Midbrain (tissue), 1 donor: ENCODE measurements at places on chromosomes 12 and 14.

DNA sequence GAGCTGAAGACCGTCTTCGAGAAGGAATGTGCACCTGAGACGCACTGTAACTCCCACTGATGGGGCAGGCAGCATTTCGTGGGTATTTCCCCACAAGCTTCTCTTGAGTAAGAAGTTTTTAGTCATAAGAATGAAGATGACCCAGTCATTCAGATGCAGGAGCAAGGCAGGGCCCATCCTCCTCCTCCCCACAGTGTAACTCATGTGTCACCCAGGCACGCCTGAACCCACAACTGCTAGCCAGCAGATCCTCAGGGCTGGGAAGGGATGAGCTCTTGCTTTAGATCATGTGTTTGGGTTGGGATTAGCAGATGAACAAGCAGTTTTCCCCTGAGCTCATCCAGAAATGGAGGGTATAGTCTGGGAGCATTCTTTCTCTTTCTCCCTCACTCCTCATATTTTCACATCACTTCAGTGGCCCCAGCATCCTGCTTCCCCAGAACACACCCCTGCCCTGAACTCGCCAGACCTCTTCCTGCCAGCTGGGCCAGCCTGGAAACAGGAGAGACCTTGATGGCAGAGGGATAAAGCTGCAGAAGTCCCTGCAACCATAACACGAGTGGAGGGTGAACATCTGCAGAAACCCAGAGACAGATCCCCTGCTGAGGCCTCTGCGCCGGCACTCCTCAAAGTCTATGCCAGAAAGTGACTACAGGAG is 73.3 kb downstream of the B4GALNT3 start:
- DNase-seq: no peak

- no peak for DNase-seq
Observed at GRCh38 chr12:24066865-24067264, 117.4 kb upstream of the SOX5 start.

GRCh38 chr12:115990241-115990640 is 287.3 kb downstream of the MED13L start:
- no peak for DNase-seq

DNA sequence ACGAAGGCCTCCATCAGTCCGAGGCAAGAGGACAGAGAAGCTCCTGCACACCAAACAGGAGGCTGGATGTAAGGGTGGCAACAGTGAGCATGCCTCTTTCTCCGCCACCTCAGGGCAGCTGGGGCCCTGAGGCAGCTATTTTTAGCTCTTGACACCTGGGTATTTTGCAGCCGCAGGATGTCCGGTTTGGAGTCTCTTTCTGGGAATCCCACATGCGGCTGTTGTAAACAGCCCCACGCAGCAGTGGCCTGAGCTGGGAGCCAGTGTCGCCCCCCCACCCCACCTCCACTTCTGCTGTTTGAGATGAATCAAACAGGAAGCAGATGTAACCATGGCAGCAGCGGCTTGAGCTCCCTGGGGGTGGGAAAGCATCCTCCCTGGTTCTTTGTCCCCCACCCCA is 11.7 kb downstream of the HDAC7 start:
- DNase-seq: no peak

DNA sequence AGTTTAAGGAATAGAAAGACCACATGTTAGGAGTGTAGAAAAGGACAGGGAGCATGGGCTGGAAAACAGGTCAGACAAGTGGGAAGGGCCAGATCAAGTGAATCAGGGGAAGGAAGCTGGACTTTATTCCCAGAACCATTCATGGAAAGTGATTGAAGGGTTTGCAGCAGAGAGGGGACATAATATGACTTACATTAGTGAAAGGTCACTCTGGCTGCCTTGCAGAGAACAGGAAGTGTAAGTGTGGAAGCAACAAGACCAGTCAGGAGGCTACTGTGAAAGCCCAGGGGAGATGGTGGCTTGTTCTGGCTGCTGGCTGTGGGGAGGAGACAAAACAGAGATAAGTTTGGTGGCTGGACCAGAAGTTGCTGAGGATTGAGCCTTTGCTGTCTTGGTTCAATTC is 69.1 kb downstream of the VCPKMT start:
- DNase-seq: no peak

DNA sequence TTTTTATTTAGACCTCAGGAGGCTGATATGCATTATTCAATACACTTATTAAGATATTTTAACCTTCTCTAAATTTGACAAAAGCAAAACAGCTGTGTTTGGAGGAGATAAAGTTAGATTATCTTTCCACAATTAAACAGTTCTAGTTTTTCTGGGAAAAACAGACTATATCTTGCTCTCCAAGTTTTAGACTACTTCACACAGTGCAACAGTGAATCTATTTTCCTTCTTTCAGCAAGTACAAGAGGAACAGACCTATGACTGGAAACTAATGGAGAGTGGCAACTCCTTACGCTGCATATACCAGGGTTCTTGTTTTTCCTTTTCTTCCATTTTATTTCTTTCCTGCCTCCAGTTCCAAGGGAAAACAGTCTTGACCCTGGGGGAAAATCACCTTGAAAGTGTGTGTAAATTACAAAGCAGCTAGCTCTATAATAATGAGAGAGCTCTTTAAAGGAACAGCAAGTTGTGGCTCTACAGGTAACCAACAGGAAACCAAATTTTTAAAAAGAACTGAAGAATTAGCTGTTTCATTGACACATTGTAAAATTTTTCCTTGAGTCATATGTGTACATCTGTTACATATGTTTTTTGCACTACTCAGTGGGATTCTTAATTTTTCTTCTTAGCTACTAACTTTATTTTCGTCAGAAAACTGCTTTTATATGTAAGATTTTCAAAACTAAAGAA is 27.4 kb downstream of the DNM1L start:
- no peak for DNase-seq

- no peak for DNase-seq
Observed at GRCh38 chr12:55733021-55733555, 4.3 kb upstream of the CD63 start.

- peak; percentile 4 for DNase-seq
Observed at GRCh38 chr14:64800000-64800399, 79.7 kb downstream of the SPTB start.

DNA sequence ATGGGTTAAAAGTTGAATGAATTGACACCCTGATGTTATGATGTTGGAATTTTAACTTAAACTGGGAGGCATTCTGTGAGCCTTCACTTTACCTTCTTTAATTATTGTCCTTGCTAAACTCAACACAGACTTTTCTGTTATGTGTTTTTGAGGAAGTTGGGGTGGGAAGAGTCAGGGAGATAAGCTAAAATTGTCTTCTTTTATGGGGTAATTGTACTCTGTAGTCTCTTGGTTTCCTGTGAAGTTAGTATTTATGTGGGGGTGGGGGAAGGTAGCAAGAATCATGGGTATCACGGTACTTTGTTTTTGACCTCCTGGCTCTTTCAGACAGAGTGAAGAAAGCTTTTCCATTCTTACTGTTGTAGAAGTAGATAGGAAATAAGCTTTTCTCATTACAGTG is 32.9 kb downstream of the RAB21 start:
- no peak for DNase-seq

DNA sequence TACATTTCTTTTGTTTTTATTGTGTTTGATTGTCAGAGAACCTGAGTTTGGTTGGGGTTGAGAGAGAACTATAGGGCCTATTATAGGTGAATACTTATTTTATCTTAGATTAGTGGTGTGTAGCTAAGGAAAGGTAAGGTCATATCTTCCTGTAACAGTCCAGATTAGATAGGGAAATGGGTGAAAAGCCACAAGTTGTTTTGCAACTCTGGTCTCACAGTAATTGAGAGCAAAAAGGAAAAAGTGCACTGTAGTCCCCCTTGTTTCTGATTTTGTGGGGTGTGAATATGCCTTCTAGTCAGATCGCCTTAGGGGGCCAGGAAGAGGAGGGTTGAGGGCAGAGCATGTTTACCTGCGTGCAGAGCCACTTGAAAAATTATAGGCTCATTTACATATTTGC is 8.9 kb downstream of the MSRB3 start:
- DNase-seq: no peak

DNA sequence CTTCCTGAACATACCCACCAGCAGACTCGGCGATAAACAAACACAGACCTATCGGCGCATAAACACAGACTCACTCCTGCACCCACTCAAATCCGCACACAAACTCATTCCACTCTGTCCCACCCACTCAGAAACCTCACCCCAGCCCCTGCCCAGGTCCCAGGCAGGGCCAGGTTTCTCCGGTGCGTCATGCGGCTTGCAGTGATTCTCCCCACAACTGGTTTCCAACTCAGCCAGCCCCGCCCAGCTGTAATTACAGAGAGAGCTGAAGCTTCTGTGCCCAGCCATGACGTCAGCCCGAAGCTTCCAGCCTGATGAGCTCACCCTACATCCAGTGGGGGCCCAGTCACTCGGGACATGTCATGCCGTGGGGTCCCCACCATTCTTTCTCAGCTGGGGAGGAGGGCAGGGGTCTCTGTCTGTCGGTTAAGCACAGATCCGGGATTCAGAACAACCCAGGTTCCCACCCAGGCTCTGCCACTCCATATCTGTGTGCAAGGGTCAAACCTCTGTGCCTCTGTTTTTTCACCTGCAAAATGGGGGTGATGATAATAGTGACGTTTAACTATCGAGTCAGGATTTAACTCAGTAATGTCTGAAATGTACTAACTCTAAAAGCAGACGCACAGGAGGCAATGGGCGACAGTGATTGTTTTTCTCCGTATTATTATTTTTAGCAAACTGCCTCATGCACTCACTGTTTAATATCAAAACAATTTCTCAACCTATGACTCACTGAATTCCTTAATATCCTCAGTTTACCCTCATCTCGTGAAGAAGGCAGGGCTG is 2.3 kb upstream of the HSPB8 start:
- DNase-seq: no peak

GRCh38 chr14:100988011-100988410 is 84.5 kb upstream of the RTL1 start:
- no peak for DNase-seq

DNA sequence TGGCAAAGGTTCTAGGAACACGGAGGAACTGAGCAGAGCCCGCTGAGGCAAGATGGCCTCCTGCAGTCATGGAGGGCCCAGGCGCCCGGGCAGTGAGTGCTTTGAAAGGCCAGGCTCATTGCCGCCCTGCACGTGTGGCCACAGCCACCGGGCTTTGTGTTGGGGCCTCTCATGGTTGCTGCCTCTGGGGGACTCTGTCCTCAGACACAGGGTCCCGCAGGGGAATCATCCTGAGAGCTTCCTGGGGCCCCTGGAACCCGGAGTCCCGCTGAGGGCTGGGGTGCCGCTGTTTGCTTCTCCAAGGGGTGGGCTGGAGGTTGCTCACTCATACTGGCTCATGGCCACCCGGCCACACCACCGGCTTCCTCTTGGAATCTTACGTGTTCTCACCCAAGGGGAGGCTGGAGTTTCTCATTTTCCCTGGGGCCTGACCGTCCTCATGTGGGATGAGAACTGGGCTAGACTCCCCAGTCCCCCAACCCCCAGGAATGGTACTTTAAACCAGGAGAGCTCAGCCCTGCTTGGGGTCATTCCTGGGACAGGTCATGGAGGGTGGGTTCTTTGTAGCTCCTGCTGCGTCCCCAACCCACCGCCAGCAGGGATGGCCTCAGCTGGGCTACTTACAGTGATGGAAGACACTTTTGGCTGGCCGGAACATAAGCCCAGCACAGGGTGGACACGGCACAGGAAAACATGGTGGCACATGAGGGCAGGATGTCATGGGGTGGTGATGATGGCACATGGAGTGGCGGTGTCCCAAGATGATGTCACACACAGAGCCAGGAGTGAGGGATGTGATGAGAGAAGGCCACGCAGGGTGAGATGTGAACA is 21.1 kb upstream of the LRTM2 start:
- DNase-seq: no peak

DNA sequence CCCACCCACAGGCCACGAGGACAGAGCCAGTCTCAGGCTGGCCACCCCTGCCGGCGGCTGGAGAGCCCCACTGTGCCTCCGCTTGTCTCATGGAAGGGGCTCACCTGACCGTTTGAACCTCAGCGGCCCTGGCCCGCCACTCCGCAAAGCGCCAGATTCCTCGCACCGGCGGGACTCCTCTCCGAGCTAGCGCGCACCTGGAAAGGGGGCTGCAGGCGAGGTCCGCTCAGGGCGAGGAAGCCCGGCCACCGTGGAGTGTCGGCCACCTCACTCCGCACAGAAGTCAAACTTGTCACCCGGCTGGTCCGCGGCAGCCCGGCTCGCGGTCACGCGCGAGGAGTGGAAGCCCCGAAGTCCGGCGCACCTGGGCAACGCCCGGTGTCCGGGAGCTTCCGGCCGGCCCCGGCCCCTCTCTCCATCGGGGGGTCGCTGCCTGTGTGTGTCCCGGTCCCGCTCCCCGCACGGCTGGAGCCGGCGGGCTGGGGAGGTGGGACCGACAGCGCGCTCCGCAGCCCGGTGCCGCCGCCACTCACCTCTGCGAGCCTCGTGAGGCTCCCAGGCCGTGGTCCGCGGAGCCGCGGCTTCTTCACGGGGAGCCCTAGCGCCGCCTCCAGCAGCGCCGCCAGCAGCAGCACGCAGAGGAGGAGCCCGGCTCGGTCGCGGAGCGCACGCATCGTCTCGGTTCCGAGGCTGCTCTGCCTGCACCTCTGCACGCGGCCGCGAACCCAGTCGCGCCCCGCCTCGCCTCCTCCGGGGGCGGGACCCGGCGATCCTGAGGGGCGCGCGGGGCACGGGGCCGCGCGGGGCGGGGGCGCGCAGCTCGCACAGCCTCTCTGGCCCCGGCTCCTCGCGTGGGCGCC is at the start of gene ISM2:
Gene ISM2 (minus strand): TSS at position 697 of the 860 bp plus-strand sequence. CDS start 23 bp downstream, at position 674.
- no peak for DNase-seq

DNA sequence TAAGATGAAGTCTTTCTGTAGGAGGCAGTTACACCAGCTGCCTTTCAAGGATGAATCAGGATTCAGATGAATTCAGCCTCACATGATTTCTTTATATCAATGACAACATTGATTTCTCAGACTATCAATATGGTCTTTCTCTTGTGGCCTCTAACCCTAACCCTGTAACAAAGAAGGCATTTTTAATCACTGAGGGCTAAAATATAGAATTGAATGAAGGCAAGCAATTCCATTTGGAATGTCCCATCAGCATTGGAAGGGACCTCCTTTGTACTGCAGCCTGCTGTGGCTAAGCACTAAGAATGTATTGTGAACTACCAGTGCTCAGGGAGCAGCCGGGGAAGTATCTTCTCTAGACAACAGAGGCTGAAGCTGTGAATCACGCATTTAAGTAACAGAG is 90.6 kb upstream of the FRMD6 start:
- no peak for DNase-seq

- DNase-seq: no peak
Observed at GRCh38 chr14:103460415-103460814, 62.2 kb downstream of the CKB start.

DNA sequence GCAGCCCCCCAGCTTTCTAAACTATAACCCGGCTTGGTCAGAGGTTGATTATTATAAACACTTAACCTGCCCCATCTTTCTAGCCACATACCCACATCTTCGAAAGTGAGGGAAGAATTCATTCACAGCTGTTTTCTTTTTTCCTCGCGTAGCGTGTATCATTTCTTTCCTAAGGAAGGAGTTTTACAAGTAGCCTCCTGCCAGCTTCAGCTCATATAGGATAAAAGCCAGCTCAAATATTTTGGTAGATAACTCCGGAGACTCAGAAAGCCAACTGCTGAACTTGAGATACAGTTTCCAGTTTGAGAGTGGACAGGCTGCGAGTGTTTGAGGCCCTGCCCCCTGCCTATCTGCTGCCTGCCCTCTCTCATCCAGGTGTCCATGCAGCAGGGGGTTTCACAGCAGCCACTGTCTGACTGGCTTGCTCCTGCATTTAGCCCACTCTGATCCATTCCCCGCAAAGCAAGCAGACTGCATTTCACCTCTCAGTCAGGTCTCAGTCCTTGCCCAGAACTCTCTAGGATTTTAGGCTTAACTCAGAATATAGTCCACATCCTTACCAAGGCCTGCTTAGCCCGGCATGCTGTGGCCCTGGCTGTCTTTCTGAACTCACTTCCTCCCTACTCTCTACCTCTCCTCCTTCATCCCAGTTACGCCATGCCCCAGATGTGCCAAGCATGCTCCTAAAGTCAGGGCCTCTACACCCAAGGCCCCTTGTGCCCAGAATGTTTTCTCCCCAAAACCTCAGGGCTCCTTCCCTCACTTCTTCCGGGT is 46.9 kb downstream of the EVL start:
- no peak for DNase-seq
